NCI-H510A (cell line): ENCODE measurements at places on chromosomes 4 and X.

- no peak for DNase-seq
Measured at GRCh38 chr4:123603165-123603564, 206.6 kb downstream of the SPRY1 start.

DNA sequence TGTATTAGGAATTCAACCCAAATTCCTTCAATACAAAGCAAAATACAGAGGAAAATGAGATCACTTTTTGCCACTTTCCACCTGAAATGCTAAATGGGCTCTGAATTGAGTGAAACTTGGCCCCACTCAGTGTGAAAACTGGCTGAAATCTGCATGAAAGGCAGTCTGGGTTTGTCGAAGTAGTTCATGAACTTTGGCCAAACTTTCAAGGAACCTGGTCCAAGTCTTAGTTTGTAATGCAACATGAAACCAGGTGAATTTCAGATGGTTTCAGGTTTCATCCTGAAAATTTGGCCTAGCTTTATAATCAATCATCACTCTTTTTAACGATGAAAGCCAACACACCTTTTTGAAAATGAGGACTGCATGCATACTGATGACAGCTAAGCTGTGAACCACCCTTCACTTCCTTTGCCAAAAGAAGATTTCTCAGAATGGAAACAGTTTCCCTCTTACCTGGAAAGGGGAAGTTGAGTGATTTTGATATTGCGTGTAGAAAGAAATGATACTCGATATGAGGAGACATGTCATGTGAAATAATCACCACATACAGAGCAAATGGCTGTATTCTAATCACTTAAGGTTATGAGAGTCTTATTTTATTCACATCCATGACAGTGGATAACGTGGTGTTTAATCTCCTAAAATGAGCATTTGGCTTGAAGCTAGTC lies 209.9 kb upstream of the ETNPPL start:
- no peak for DNase-seq

DNA sequence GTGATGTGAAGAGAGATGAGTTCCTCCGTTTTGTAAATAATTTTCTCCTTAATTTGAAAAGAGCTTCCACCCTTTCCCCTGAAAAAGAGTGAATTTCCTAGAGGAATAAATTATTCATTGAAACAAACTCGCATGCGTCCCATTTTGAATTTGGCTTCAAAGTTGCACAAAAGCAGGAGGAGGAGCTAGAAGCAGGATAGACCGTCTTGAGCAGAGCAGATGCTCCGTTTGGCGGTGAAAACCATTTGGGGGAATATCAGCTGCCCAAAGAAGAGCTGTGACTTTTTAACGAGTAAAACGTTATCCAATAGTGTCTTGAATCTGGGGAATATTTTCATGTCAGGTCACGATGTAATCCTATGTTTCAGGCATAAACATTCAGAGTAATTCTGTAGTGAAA lies 42.0 kb downstream of the FAM149A start:
- no peak for DNase-seq

DNA sequence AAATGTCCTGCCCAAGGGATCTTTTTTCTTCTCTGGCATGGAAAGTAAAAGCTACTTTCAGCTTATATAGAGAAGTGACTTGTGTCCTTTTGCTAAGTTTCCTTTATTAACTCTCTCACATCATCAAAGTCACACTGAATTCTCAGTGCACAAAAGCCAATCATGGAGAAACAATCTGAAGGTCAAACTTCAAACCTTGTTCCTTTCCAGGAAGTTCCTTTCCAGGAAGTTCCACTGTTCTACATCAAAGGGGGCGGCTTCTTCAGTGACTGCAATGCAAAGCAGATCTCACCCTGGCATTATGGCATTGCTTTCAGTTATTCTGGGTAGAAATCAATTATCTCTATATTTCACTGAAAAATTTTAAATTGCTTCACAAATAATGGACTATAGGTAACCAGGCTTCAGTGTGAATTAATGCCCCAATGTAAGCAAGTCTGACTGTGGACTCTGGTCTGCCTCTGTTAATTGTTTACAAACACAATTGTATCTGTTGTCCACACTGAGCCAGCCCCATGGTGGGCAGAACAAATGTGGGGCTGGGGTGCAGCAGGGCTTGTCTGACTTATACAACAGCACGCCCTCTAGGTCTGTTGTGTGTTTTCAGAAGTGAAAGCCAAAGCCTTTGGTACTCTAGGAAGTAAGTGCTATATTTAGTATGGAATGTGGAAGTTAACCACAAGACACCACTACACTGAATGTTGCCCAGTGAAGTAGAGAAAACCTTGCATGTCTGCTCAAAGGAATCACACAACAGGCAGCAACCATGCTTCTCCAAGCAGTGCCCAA lies 98.8 kb downstream of the CDS1 start:
- no peak for DNase-seq

GRCh38 chrX:70878902-70879301 lies 29.6 kb downstream of the TEX11 start:
- DNase-seq, result no peak

GRCh38 chrX:76184276-76184675 lies 11.4 kb downstream of the PBDC1 start:
- no peak for DNase-seq

DNA sequence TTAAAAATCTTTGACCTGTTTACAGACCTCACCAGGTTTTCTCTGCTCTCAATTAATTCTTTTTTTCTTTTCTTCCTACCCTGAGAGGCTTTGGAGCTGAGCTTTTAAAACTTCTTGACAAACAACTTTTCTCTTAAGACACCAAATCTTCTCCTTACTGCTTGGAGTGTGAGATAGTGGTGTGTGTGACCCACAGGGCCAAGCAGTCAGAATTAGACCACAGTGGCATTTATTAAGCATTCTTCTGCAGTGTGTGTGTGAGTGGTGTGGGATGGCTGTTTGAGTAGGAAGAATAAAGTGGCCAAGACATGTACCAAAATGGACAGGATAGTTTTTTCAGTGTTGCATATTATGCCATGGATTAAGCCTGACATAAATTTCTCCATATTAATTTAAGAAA lies 665.1 kb downstream of the RAPGEF2 start:
- no peak for DNase-seq
